ENCODE measurements at places on chromosomes 3 and 15.

DNA sequence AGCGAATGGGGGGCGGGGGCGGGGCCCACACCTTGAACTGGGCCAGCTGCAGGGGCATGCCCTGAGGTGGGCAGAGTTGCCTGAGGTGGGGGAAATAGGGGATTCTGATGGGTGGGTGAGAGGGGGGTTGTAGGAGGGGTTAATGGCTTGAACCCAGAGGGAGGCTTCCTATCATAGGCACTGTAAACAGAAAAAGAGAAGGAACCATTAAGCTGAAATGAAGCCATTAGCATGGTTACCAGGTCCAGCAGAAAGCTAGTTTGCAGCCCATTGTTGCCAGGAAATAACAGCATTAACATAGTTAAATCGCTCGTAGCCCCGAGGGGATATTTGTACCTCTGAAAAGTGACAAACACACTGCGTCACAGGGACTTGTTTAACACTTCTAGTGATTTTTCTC lies 29.0 kb downstream of the ETV5 start:
- no peak for DNase-seq

- no peak for DNase-seq
Measured at GRCh38 chr3:122260206-122260605, 64.8 kb upstream of the CSTA start.

DNA sequence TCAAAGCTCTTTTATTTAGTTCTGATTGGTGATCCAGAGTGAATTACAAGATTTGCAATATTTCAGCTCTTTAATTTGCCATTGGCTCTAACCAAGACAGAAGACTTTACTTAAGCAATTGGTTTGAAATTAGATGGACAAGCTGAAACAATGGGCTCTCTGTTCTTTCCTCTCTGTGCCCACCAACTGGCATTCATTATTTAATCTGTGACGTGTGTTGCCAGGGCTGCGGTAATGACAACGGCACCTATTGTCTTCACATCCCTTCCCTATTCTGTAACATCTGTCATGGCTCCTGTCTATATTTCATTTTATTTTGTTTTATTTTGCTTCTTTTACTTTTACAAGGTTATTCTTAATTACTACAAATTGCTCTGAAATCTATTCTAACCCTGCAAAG lies 33.9 kb downstream of the PLD1 start:
- DNase-seq: no peak

DNA sequence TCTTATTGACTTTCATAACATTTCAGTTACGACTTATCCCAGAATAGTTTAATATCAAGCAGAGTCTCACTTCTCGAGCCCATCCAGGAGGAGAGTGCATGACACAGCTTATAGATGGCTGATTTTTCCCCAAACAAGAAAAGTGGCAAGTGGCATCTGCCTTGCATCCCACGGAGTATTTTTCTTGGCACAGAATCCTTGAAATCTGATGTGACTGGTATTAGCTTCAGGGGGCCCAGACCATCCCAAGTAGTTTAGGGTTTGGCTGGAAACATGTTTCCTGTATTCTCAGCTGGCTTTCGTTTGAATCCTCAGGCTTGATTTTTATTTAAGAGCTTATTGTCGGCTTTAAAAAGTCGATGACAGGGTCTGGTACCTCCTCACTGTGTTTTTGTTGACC lies 20.7 kb upstream of the FBXL22 start:
- no peak for DNase-seq

GRCh38 chr3:11140030-11140712 lies 14.1 kb upstream of the HRH1 start:
- peak; percentile 94 for DNase-seq

GRCh38 chr3:110234831-110235230 lies 836.8 kb upstream of the NECTIN3 start:
- no peak for DNase-seq

GRCh38 chr15:27175472-27176153 lies 204.6 kb downstream of the GABRG3 start:
- DNase-seq: no peak

GRCh38 chr3:184295771-184296170 lies 3.3 kb upstream of the PSMD2 start:
- DNase-seq: no peak

DNA sequence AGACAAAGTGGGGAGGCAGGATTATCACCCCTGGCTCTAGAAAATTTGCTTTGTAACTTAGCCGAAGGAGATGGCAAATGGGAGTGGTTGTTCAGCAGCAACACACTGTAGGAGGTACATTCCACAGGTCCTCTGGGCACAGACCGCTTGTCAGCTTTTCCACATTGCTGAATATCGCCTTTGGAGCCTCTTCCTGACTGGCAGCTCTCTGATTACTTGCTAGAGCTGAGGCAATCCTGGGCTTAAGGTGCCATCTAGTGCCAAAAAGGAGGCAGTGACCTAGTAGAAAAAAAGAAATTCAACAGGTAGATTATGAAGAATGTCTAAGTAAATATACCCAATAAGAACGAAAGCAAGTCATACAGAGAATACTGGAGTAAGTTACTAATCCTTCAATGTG lies 13.1 kb upstream of the SCN5A start:
- DNase-seq: no peak
